T-helper 2 cell treated with Interferon-gamma antibody and Interleukin-4, amounts not matched to agents 5 μg/mL and 100 μg/mL, for 36 hours (primary cell): ENCODE measurements at places on chromosomes 2 and 18.

GRCh38 chr18:55265984-55266383 is 306.7 kb upstream of the CCDC68 start:
- DNase-seq, result no peak

- DNase-seq, result peak; percentile 8
Observed at GRCh38 chr2:65549257-65549627, 116.8 kb upstream of the SPRED2 start.

DNA sequence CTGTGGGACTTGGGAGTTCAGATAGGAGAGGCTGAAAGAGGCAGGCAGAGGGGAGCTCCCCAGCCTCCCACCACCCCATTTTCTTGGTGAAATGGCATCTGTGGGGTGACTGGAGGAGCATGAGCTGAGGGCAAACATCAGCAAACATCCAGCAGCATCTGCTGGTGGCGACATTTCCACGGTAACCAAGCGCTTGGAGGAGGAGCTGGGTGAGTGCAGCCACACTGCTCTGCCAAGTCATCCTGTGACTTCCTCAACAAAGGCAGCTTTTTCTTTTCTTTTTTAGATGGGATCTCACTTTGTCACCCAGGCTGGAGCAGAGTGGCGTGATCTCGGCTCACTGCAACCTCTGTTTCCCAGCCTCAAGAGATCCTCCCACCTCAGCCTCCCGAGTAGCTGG is 5.6 kb downstream of the TXNL4A start:
- no peak for DNase-seq

DNA sequence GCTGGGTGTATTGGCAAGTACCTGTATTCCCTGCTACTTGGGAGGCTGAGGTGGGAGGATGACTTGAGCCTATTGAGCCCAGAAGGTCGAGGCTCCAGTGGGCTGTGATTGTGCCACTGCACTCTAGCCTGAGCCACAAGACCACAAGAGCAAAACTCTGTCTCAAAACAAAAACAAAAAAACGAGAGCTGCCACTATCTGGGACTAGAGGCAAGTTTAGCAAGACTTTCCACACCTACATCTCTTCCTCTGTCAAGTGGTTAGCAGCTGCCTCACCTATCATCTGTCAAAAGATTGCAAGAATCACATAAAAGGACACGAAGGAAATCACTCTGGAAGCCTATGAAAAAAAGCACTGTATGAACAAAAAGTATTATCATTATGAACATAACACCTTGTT is 55.2 kb upstream of the RIOK3 start:
- DNase-seq, result no peak

GRCh38 chr2:62596061-62596921 is 90.3 kb upstream of the TMEM17 start:
- DNase-seq, result no peak

GRCh38 chr2:195505701-195506100 is 151.3 kb upstream of the SLC39A10 start:
- DNase-seq, result no peak

DNA sequence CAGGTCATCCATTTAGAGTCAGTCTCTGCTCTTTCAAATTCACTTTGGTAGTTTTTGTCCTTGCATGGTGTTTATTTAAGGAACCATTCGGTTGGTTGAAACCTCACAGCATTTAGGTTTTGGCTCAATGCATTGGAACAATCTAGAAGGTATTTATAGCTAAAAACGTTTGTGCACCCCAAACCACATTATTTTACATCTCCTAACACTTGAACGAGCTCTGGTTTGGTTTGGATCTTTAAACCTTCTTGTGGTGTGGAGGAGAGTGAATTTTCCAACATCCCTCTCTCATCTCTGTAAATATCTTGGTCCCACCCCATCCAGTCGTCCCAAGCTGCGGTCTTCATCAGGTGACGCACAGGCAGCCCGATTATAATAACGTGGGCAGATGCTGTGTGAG is 287.9 kb downstream of the LPIN1 start:
- DNase-seq, result no peak
